AG09319 (cell line): ENCODE measurements at places on chromosomes 7 and 10.

DNA sequence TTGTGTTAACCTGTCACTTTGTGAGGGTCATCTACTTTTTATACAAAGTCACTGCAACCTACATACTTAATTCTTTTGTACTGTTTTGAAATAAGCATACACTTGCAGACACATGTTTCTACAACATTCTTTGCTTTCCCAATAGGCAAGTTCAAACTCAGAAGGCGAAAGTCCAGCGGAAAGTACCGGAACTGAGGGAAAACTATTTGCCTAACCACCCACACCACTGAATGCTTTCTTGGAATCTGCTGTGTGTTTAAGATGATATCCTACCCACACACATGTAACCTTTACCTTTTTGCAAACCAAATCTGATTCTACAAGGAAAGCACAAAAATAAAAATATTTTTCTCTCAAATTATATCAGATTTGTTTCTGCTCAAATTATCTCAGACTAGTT, 139.4 kb upstream of the AGR3 start:
- no peak for DNase-seq

DNA sequence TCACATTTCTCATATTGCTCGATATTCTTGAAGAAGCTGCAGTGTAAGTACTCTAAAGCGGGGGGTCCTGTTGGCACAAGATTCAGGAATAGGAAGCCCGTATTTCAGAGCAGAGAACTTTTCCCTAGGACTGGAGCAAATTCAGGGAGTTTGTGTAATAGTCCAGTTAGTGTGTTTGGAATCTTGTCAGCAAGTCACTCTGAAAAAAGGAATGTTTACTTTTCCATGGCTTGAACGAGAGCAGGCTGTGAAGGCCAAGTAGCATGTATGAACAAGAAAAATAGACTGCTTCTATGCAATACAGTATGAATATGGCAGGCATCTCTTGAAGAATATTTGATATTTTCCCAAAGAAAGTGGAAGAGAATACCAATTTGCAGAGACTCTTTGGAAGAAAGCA, 39.8 kb downstream of the CDC123 start:
- DNase-seq: no peak

GRCh38 chr7:57867884-57868701, 418.1 kb downstream of the ZNF716 start:
- no peak for DNase-seq

DNA sequence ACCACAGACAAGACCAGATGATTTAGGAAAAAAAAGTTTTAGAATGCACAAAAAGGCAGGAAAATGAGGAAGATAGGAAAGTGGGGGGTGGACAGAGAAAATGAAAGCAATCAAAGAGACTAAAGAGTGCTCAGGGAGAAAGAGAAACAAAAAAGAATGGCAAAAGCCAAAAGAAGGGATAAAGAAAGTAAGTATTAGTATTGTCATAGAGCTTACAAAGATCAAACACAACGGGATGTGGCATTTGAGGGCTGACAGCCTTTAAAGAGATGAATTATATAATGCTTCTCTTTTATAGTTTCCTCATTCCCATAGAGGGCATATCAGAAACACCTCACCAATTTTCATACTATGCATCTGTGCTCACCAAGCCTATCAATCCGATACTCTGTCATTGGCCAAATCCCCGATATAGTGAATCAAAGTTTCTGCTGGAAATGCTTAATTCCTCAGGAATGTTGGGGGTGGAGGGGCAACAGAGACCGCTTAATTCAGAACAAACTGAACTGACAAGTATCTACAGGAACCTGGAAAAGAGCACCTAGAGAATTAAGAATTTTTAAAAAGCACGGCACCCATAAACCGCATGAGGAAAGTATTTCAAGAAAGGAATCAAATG, 2.7 kb downstream of the COG5 start:
- no peak for DNase-seq

- no peak for DNase-seq
These were observed 62.0 kb upstream of the SRRM3 start for GRCh38 chr7:76139670-76140069.

GRCh38 chr7:33062023-33062781, at the start of gene NT5C3A:
TSS of gene NT5C3A (minus strand) at chr7:33062776. CDS start at chr7:33062705, 71 bp downstream.
- no peak for DNase-seq

- DNase-seq: no peak
These were observed 10.2 kb downstream of the KLF14 start for GRCh38 chr7:130723784-130724183.

GRCh38 chr10:88557256-88557655, 25.9 kb downstream of the RNLS start:
- DNase-seq: no peak

DNA sequence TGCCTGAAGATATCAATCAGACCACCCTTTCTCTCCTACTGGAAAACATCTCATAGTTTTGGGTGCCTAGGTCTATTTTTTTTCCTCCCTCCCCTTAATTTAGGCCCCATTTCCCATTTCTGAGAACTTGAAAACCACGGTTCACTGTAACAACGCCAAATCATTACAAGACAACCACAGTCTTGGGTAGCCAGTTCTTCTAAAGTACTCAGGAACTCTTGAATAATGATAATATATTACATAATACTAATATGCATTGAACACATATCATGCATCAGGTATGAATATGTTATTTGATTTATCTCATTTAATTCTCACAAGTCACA, 185.1 kb upstream of the ADO start:
- DNase-seq: no peak

GRCh38 chr10:116049158-116049973, 223.6 kb downstream of the GFRA1 start:
- no peak for DNase-seq
